ENCODE measurements at places on chromosomes 2 and 18. TPM values are rescaled to one million over a fixed set of nuclear protein-coding genes. Genes with fewer than 3 reads are reported as not detected.

- H3K36me3 ChIP-seq, result peaks cover 6% of the 10 kb centered on the region
- peaks cover 43% of the 10 kb centered on the region for H3K27me3 ChIP-seq
- H3K27ac ChIP-seq, result no peak overlapping the region
- no peak for DNase-seq
Measured at GRCh38 chr2:115165529-115166109, 723.2 kb downstream of the DPP10 start.

Gene ALPP
- total RNA-seq, result not detected

DNA sequence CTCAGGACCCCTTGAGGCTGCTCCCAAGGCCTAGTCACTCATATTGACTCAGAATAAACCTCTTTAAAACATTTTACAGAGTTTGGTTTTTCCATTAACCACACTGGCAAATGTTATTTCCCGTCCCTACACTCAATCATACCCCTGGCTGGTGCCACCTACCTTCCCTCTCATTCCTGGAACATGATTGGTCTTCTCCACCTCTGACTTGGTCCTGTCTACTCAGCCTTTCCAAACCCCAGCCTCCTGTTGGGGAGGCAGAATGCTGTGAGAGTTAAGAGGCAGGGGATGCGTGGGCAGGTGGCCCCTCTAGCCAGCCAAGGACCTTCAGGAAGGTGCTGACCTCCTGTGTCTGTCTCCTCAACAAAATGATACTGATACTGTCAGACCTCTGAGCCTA lies 149.3 kb downstream of the CABLES1 start:
- H3K4me1 ChIP-seq, result no peaks in the 10 kb centered on the region
- no peak for DNase-seq
- no peak overlapping the region for H3K4me3 ChIP-seq
- H3K27ac ChIP-seq, result peak overlapping the region; percentile 55
- no peaks in the 10 kb centered on the region for H3K27me3 ChIP-seq

DNA sequence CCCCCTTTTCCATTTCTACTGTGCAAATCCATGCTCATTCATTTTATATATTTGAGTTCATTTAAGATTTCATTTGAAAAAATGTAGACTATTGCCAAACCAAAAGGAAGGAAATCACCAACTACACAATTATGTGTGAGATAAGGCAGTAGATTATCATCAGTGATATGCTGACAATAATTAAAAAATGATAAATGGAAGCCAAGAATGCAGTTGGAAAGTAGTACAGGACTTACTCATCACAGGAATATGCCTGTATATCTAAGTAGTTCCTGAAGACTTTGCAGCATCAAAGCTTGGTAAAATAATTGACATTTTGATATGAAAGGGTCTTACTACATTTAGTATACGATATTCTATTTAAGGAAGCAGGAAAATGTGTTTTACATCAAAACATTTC lies 166.1 kb upstream of the OTX1 start:
- H3K27ac ChIP-seq, result no peak overlapping the region
- H3K27me3 ChIP-seq, result no peaks in the 10 kb centered on the region
- H3K4me1 ChIP-seq, result no peaks in the 10 kb centered on the region
- H3K36me3 ChIP-seq, result no peaks in the 10 kb centered on the region
